ENCODE measurements at places on chromosomes 2 and 18. TPM values are rescaled to one million over a fixed set of nuclear protein-coding genes. Genes with fewer than 3 reads are reported as not detected.

The KLHL41 gene
- total RNA-seq: 0.20 TPM

The CIB4 gene
- total RNA-seq: 0.16 TPM

The DYSF gene
- total RNA-seq: 1.2 TPM

The AFTPH gene
- total RNA-seq: 21.4 TPM

The TNFRSF11A gene
- total RNA-seq: 6.3 TPM

The TCF7L1 gene
- total RNA-seq: 7.3 TPM

The CCDC74B gene
- 6.1 TPM for total RNA-seq

The SLC66A3 gene
- total RNA-seq: 41.4 TPM

The RIT2 gene
- not detected for total RNA-seq

Measured in A549 treated with DMSO at 1 μM for 4 hours (cell line).